ENCODE measurements at places on chromosomes 1 and 21.

DNA sequence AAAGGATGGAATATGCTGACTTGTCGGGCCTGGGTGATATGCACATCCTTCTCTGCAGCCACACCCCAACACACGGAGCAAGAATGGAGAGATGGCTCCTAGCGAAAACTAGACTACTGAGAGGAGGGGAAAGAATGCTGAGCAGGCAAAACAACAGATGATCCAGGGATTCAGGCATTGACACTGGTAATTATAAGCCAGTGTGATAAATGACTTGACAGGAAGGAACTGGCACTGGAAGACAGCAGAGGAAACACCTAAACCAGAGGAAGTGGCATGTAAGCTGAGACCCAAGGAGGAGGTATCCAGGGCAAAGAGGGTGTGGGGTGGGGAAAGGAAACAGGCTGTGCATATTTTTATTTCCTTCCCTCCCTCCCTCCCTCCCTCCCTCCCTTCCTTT is 31.7 kb upstream of the KHDRBS1 start:
- no peak for DNase-seq

- DNase-seq: no peak
Measured at GRCh38 chr1:5811419-5811818, 180.8 kb downstream of the NPHP4 start.

DNA sequence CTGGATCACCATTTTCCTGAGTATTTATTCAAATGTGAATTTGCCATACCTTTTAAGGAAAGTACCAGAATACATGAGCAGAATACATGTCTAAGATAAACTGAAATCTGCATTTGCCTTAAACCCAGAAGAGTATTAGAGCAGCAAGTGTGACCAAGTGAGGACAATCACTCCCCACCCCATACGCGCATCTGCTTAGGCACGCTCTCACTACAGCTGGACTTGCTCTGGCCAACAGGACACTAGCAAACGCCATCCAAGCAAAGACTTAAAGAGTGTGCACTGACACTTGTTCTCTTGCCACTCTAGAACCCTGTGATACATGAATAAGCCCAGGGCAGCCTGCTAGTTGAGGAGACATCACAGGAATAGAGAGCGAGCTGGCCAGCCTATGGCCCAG is 25.6 kb downstream of the NUP133 start:
- DNase-seq: no peak

GRCh38 chr1:18009055-18009454 is 98.5 kb upstream of the IGSF21 start:
- no peak for DNase-seq

- no peak for DNase-seq
Measured at GRCh38 chr1:96072021-96072420, 649.6 kb upstream of the PTBP2 start.

GRCh38 chr1:26913754-26914619 is at the start of gene NR0B2:
Gene NR0B2, minus strand, starts transcription at chr1:26913975. Its CDS starts 35 bp downstream, at chr1:26913940.
- DNase-seq: no peak

DNA sequence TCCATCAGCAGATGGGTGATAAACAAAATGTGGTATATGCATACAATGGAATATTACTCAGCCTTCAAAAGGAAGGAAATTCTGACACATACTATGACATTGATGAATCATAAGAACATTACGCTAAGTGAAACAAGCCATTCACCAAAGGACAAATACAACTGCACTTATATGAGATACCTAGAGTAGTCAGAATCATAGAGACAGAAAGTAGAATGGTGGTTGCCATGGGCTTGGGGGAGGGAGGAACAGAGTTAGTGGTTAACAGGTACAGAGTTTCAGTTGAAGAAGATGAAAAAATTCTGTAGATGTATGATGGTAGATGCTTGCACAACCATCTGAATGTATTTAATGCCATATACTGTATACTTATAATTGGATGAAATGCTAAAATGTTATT is 39.1 kb upstream of the KCNK2 start:
- no peak for DNase-seq

- no peak for DNase-seq
Measured at GRCh38 chr1:223052931-223053330, 90.1 kb downstream of the TLR5 start.

DNA sequence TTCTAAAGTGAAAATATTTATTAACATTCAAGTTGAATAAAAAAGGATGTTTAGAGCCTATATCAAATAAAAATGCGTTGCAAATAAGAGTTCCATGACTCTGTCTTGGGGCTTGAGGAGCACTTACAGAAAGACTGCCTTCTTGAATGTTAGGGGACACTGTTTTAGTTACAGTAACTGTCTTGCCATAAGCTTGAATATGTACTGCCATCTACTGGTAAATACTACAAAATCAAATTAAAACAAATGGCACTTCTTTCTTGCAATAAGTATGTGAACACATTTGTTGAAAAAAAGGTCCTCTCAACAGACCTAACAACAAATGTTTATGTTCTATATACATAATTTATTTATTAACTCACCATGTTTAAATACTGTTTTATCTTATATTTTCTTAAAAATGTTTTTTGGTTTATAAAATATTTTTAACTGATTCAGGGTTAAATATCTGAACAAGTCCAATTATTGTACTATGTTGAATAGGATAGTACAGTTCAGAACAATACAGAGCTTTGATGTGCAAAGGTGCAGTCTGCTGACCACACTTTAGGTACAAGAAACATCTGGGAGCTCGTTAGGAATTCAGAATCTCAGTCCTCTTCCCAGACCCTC is 199.5 kb downstream of the LRRIQ3 start:
- DNase-seq: no peak

DNA sequence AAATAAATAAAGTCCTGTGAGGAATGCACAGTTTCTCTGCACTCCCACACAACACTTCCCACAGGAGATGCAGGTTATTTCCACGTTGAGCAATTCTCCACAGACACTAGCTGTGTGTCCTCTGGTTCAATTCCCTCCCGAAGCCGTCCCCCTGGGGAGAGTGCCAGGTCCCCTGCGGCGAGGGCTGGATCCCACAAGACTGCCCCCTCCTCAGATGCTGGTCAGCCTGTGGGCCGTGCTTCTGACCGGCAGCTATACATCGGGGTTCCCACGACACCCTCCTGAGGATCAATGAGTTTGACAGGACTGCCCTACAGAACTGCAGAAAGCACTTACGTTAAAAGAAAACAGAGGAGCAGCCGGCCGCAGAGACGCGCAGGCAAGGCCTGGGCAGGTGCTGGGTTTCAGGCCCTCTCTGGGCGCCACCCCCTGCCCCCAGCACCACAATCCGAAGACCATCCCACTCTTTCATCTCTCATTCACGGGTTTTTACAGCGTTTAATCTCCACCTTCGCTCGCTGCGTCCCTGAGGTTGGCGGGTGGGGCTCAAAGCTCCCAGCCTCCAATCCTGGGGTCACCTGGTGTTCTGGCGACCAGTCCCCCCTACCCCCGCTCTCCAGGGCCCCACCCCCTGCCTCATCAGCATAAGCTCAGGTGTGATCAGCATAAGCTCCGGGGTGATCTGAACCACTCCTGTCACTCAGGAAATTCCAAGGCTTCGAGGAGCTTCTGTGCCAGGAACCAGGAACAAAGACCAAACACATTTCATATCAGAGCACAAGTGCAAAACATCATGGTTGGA is 9.3 kb downstream of the SLC35E2B start:
- no peak for DNase-seq

- DNase-seq: no peak
Measured at GRCh38 chr1:39021426-39021825, 4.7 kb upstream of the NDUFS5 start.

DNA sequence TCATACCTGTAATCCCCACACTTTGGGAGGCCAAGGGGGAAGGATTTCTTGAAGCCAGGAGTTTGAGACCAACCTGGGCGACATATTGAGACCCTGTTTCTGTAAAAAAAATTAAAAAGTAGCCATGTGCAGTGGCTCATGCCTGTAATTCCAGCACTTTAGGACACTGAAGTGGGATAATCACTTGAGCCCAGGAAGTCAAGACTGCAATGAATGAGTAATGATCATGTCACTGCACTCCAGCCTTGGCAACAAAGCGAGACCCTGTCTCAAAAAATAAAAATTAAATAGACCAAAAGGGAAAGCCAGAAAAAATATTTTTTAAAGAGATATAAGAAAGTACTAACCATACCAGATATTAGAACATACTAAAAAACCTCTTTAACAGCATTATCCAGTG is 44.7 kb upstream of the LYPLAL1 start:
- DNase-seq: no peak

DNA sequence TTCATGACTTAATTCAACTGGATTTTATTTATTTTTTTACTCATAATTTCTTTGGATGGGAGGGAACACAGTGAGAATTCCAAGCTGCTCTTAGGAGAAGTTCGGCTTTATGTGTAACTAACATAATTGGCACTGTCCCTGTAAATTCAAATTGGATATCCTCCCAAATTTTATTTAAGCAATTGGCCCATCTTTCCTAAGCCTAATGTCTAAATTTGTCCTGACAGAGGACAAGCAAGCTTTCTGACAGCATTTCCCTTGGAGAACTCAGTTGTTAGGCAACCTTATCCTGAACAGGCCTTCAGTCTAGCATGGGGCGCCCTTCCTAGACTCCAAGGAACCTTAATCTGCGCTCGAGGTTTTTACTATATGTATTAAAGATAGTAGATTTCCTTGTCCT is 550.3 kb downstream of the NUF2 start:
- DNase-seq: no peak

DNA sequence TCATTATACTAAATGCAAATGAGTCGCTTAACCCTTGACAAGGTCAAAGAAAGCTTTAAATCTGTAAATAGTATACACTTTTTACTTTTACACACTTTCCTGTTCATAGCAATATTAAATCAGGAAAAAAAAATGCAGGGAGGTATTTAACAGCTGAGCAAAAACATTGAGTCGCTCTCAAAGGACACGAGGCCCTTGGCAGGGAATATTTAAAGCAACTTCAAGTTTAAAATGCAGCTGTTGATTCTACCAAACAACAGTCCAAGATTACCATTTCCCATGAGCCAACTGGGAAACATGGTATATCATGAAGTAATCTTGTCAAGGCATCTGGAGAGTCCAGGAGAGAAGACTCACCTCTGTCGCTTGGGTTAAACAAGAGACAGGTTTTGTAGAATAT is 62.7 kb downstream of the CAPN2 start:
- no peak for DNase-seq

- no peak for DNase-seq
Measured at GRCh38 chr1:51818487-51818886, 60.0 kb downstream of the NRDC start.

- no peak for DNase-seq
Measured at GRCh38 chr1:53249706-53250105, 11.4 kb upstream of the MAGOH start.

DNA sequence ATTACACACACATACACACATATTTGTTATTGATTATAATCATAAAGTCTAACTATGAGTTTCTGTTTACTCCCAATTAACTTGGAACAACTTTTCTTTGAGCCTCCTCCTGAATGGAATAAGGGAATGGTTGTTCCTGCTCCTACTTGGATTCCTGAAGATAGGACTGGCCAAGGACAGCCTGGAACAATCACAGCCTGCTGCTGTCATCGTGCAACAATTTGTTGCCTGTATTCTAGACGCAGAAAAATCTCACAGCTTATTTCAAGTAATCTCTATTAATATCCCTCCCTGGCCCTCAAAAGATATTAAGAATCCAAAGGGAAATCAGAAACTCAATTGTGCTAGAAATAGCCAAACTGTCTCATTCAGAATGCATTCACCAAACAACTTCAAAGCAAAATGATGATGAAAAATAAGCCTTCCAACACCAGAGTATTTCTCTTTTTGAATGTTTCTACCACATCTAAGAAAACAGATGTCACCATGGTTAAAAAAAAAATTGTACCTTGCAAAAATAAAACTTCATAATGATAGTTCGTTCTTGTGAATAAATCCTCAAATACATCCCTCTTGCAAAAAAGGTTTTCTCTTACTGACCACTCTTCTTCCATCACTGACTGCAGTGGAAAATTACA is 30.9 kb downstream of the RCAN1 start:
- no peak for DNase-seq

- DNase-seq: no peak
Measured at GRCh38 chr1:236159704-236160539, 17.6 kb downstream of the GPR137B start.

- DNase-seq: no peak
Measured at GRCh38 chr1:82690411-82690810, 889.7 kb downstream of the ADGRL2 start.

GRCh38 chr1:69671363-69672010 is 103.8 kb downstream of the LRRC7 start:
- DNase-seq: no peak

DNA sequence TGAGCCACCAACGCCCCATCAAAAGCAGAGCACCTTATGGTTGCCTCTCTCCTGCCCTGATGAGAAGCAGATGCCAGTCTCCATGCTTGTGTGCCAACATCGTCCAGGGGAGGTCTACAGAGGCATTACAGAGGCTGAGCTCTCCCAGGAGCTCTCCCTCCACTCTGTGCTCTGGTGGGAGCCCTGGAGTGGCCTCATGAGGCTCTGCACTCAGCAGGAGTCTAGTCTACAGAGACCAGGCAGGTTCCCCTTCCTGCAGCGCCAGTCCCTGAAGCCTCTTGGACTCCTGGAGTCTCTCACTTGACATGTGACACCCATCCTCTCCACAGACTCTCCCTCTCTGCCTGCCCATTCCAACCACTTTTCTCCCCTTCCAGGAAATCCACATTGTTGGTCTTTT is 3.4 kb downstream of the DCST1 start:
- DNase-seq: no peak

GRCh38 chr1:176461576-176461975 is 1.4 kb upstream of the PAPPA2 start:
- DNase-seq: no peak

GRCh38 chr1:154983776-154984466 is 777 bp downstream of the FLAD1 start:
- DNase-seq: no peak

DNA sequence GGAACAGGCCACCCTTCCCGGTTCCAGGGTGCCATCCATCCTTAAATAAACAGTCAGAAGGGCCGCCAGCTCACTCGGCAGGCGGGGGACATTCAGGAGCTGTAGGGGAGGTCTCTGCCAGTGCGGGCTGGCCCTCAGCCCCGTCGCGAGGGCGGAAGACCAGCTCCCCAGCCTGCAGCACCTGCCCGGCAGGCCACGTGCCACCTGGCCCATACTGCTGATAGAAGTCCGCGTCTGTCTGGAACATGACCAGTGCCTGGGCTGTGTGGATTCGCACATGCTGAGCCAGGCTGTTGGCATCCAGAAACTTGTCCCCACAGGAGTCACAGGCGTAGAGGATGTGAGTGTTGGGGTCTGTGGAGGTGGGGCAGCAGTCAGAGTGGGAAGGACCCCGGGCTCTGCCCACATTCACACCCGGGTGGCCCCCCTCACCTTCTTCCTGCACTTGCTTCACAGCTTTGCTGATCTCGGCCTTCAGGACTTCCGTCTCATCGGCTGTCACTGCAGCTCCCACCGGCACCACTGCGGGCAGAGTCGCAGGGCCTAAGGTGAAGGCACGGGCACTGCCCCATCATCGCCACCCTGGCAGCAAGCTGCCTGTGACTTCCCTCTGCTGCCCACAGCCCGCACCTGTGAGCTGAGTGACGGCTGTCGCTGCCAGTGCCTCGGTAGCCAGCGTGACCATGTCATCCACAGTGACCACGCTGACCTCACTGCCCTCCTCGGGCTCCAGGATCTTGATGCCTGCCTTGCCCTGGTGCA is 33.8 kb downstream of the ZBTB17 start:
- no peak for DNase-seq

GRCh38 chr1:177909416-177909815 is 60.4 kb downstream of the SEC16B start:
- no peak for DNase-seq

GRCh38 chr1:3351449-3352298 is 102.8 kb upstream of the ARHGEF16 start:
- DNase-seq: no peak

GRCh38 chr1:61160526-61160925 is 78.2 kb downstream of the NFIA start:
- no peak for DNase-seq

- DNase-seq: no peak
Measured at GRCh38 chr1:223364685-223365382, 858 bp upstream of the SUSD4 start.

Data from stimulated activated CD4-positive, alpha-beta T cell treated with anti-CD3 and anti-CD28 coated beads, Interleukin-15, amount 100 ng/mL, for 1 hour (primary cell).